CD4-positive, CD25-positive, alpha-beta regulatory T cell (primary cell): ENCODE measurements at places on chromosomes 2 and 18.

GRCh38 chr2:103172821-103173220 lies 411.0 kb downstream of the TMEM182 start:
- H3K36me3 ChIP-seq, result no peaks in the 10 kb centered on the region
- no peaks in the 10 kb centered on the region for H3K4me1 ChIP-seq
- H3K27ac ChIP-seq, result no peak overlapping the region
- DNase-seq, result no peak
- no peaks in the 10 kb centered on the region for H3K27me3 ChIP-seq

GRCh38 chr2:529424-529823 lies 147.8 kb downstream of the TMEM18 start:
- no peak overlapping the region for H3K4me3 ChIP-seq
- peaks cover under 1% of the 10 kb centered on the region for H3K27me3 ChIP-seq
- H3K4me1 ChIP-seq, result no peaks in the 10 kb centered on the region
- H3K27ac ChIP-seq, result no peak overlapping the region
- DNase-seq, result no peak

GRCh38 chr18:31261792-31262582 lies 56.0 kb upstream of the DSG1 start:
- no peak for DNase-seq
- no peaks in the 10 kb centered on the region for H3K36me3 ChIP-seq

GRCh38 chr2:12923907-12924610 lies 207.3 kb downstream of the TRIB2 start:
- no peaks in the 10 kb centered on the region for H3K4me1 ChIP-seq
- DNase-seq, result no peak
- no peak overlapping the region for H3K27ac ChIP-seq

DNA sequence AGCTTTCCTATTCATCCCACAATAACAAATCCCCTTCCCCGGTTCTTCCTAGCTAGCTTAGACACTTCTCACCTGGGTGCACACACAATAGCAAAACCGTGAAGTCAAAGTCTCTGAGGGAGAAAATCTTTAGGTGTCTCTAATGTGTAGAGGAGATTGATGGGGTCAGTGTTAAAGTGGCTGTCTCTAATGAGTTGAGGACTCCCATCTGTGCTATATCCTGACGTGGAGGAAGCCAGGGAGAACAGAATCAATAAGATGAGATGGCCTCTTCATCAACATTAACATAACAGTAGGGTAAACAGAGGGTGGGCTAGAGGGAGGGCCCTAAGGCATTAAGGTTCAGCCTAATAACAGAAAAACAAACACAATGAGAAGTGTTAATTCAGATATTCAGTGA lies 120.4 kb downstream of the SLC5A7 start:
- no peak for DNase-seq
- H3K27ac ChIP-seq, result no peak overlapping the region
- no peaks in the 10 kb centered on the region for H3K36me3 ChIP-seq
- H3K27me3 ChIP-seq, result no peaks in the 10 kb centered on the region

DNA sequence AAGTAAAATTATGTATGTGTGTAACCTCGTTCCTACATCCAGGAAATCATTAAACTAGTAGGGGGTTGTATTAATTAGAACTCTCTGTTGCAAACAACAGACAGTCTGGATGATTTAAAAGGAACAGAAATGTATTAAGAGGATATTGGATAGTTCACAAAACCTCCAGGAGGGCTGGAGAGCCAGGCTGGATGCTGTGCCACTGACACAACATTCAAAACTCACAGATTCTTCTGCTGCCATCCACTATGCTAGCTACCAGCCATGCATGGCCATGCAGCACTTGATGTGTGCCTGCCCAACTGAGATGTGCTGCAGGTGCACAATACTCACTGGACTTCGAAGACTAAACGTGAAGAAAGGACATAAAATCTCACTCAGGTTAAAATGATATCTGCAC lies 48.2 kb upstream of the SH3RF3 start:
- peaks cover 2% of the 10 kb centered on the region for H3K27me3 ChIP-seq
- H3K4me1 ChIP-seq, result no peaks in the 10 kb centered on the region
- no peak overlapping the region for H3K27ac ChIP-seq
- no peaks in the 10 kb centered on the region for H3K36me3 ChIP-seq
- no peak overlapping the region for H3K4me3 ChIP-seq
